ENCODE measurements at places on chromosomes 4 and X. TPM values are rescaled to one million over a fixed set of nuclear protein-coding genes. Genes with fewer than 3 reads are reported as not detected.

The NKX6-1 gene
- 0.13 TPM for polyA plus RNA-seq

The ARHGEF6 gene
- polyA plus RNA-seq: 3.7 TPM

The NPY2R gene
- 0.09 TPM for polyA plus RNA-seq

The COL4A5 gene
- 30.2 TPM for polyA plus RNA-seq

The POF1B gene
- polyA plus RNA-seq: not detected

The CWH43 gene
- not detected for polyA plus RNA-seq

The CENPVL3 gene
- polyA plus RNA-seq: 11.3 TPM

The GYG2 gene
- polyA plus RNA-seq: 63.7 TPM

The MAML3 gene
- 2.7 TPM for polyA plus RNA-seq

The BEX2 gene
- polyA plus RNA-seq: 37.6 TPM

The KIAA1210 gene
- polyA plus RNA-seq: 0.02 TPM

The PRPS1 gene
- 90.1 TPM for polyA plus RNA-seq

The LDOC1 gene
- polyA plus RNA-seq: 19.1 TPM

The MAD2L1 gene
- 51.1 TPM for polyA plus RNA-seq

The CNKSR2 gene
- 12.0 TPM for polyA plus RNA-seq

The RHOH gene
- polyA plus RNA-seq: 2.5 TPM

The ATP1B4 gene
- not detected for polyA plus RNA-seq

The PPP1R3F gene
- polyA plus RNA-seq: 6.2 TPM

The TEX13D gene
- polyA plus RNA-seq: 0.03 TPM

The CNGA1 gene
- polyA plus RNA-seq: 0.63 TPM

The CFAP99 gene
- 0.09 TPM for polyA plus RNA-seq

The VAMP7 gene
- 14.2 TPM for polyA plus RNA-seq

The DUSP9 gene
- polyA plus RNA-seq: 0.80 TPM

The ODAPH gene
- polyA plus RNA-seq: not detected

The SPOCK3 gene
- polyA plus RNA-seq: 0.08 TPM

The ASMT gene
- polyA plus RNA-seq: 2.6 TPM

The PYURF gene
- 31.6 TPM for polyA plus RNA-seq

The SCLT1 gene
- polyA plus RNA-seq: 3.3 TPM

The LGI2 gene
- polyA plus RNA-seq: 1.4 TPM

The GSX2 gene
- not detected for polyA plus RNA-seq

The SSX4 gene
- polyA plus RNA-seq: 0.26 TPM

The PJA1 gene
- 25.7 TPM for polyA plus RNA-seq

The NSG1 gene
- 60.0 TPM for polyA plus RNA-seq

The CITED1 gene
- polyA plus RNA-seq: 2.3 TPM

The RASSF6 gene
- 0.02 TPM for polyA plus RNA-seq

The CTSO gene
- 0.39 TPM for polyA plus RNA-seq

The LNX1 gene
- polyA plus RNA-seq: 2.7 TPM

The MCF2 gene
- 0.30 TPM for polyA plus RNA-seq

The RAB41 gene
- polyA plus RNA-seq: not detected

The NLGN4X gene
- polyA plus RNA-seq: 124 TPM

The FGF5 gene
- polyA plus RNA-seq: not detected

The FRMD7 gene
- not detected for polyA plus RNA-seq

The SLC39A8 gene
- polyA plus RNA-seq: 6.4 TPM
